ENCODE measurements at places on chromosomes 7 and 10. TPM values are rescaled to one million over a fixed set of nuclear protein-coding genes. Genes with fewer than 3 reads are reported as not detected.

TMEM184A gene
- 59.2 TPM for total RNA-seq

PPP3CB gene
- total RNA-seq: 44.3 TPM

TMEM209 gene
- 21.5 TPM for total RNA-seq

ZNF239 gene
- 4.3 TPM for total RNA-seq

GRCh38 chr10:15121707-15122106 is 24.6 kb downstream of the RPP38 start:
- DNase-seq: no peak

DNA sequence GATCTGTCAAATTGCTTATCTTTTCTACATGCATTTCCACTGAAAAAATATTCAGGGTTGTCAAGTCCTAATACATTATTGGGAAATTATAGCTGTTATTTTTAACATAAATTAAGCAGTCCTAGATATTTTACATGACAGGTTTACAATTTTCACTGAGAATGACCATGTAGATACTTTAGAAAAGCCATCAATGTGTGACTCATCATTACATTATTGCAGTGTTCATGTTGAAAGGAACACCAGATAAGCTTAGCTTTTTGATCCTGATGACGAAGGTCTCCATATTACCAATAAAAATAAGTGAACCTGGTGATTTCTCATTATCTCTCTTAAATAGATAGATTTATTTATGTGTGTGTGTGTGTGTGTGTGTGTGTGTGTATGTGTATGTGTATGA is 529.5 kb upstream of the PCDH15 start:
- DNase-seq: no peak

GRCh38 chr7:38016567-38016966 is 96.1 kb downstream of the EPDR1 start:
- no peak for DNase-seq

GRCh38 chr7:69373171-69374043 is 224.9 kb upstream of the AUTS2 start:
- DNase-seq: no peak

DNA sequence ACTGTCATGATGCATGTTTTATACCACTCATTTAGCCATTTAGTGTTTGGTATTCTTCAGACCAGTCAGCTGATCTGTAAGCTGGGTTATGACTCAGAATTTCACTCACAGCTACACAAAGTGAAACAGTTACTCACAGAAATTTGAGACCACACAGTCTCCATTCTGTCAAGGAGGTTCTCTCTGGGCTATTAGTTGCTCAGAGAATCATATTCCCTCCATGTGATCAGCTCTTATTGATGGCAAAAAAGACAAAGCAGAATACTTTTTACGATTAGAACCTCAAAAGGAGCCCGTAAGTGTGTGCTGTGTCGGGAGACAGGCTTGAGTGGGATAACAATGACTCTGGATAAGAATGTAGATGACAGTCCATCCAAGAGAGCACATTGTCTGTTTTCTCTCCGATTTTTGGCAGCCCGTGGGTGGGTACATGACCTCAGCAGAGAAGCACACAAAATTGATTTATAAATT is 277.6 kb upstream of the SORCS1 start:
- no peak for DNase-seq

DNA sequence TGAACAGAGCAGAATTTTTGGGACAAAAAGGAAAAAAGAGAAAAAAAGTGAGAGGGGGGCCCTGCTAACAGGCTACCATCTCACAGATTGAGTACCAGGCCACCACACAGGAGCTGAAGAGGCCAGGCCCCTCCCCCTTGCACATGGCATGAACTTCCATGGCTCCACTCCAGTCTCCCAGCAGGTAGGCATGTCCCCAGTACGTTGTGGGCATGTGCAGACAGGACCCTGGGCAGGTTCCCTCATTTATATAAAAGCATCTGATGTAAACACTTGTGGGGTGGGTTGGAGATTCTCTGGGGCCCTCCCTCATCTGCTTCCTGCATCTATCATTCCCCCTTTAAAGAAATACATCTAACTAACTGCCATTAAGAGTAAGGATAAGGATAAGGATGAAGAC is 45.0 kb upstream of the AKR1C1 start:
- no peak for DNase-seq

DNA sequence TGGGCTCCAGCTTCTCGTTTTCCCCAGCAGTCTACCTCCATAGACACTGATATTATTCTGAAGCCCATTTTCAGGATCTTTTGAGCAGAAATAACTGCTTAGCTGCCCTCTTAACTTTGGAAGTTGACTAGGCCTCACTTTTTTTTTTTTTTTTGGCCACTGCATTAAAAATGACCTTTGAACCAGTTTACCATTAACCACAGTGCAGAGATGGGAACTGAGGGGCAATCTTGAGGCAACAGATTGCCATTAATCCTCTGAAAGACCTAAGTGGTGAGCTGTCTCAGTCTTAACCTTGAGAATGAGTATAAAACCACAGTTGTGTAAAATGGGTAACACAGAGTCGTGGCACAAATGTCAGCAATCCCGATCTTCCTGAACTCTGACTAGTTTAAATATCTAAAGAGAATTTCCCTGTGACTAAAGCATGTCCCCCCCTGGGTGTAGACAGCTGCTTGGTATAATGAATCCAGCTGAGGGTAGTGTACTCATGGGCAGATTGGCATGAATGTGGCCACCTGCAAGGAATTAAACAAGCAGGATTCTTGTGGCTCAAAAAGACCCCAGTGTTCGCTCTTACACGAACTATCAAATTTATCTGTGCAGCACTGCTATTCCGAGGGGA is 46.1 kb upstream of the FMC1 start:
- DNase-seq: no peak

DNA sequence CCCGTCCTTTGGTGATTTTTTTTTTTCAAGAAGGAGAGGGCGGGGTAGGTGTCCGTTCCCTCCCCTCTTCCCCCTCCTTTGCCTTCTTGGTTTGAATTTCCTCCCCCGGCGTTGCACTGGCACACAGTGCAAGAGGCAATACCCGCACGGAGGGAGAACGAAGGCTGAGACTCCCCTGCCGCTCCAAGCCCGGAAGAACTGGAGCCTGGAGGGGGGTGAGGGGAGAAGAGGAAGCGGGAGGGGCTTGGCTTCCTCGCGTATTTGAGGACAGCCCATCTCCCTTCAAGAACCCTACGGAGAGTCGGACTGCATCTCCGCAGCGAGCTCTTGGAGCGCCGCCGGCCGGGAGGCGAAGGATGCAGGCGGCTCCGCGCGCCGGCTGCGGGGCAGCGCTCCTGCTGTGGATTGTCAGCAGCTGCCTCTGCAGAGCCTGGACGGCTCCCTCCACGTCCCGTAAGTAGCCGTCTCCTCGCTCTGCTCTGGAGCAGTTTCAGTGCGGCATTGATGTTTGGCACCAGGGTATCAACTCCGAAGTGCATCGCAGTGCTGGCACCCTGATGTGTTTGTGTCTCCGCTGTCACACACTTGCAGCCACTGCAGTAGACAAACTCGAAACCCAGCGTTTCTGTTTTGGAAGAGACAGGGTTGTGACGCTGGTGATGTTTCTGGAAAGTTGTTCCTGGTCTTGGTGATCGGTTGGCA is at the start of gene CNTNAP2:
TSS of gene CNTNAP2 (plus strand) at position 281 of the 702 bp plus-strand sequence. CDS start at position 357, 76 bp downstream.
- DNase-seq: peak; percentile 5

DNA sequence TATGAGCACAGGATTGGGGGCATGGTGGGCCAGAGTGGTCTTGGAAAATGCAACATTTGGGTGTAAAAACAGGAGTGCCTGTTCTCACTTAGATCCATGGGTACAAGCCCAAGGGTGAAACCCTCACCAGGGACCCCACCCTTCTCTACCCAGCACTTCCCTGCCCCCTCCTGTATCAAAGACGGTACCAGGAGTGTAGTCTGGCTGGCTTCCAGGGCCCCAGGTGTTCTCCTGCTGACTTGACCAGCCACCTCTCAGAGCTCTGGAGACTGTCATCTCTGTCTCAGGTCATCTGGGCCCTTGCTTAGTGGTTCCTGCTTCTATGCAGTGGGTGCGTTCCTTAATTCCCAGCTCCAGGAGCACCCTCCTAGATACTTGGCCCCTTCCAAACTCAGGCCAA is 447.2 kb downstream of the LRMDA start:
- no peak for DNase-seq

DNA sequence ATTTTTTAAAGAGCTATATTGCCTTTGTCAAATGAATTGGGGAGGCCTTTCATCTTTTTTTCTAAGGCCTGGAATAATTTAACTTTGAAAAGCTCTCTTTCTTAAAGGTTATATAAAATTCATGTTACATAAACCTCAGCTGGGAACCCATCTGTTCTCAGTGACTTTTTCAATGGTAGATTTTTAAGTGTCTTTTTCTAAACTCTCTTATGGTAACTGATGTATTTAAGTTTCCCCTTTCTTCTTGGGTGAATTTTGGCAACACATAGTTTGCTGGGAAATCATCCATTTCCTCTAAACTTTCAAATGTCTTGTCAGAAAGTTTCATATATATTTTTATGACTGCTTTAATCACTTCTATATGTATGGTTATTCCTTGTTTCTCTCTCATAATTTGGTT is 362.2 kb upstream of the KLF6 start:
- DNase-seq: no peak

- DNase-seq: no peak
Observed at GRCh38 chr7:22671177-22671879, 55.7 kb upstream of the IL6 start.
